Stimulated activated CD4-positive, alpha-beta T cell treated with anti-CD3 and anti-CD28 coated beads, Interleukin-15, amount 100 ng/mL, for 48 hours (primary cell): ENCODE measurements at places on chromosomes 2 and 18.

DNA sequence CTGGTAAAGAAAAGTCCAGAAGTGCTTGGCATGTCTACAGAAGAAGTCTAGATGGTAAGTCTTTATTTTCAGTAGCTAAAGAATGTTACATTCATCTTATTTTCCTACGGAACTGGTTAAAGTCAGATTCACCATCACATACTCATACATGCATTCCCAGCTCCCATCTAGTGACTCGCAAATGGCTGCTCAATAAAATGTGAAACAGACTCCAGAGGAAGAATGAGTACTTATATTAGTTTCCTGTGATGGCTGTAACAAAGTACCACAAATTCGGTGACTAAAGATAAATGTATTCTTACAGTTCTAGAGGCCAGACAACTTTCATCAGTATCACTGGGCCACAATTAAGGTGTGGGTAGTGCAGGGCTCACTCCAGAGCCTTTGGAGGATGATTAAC is 797.2 kb downstream of the SATB2 start:
- no peak for DNase-seq

GRCh38 chr2:206562375-206562774 is 79.9 kb upstream of the FAM237A start:
- DNase-seq: no peak

- DNase-seq: no peak
These were observed 69.8 kb upstream of the RASGRP3 start for GRCh38 chr2:33406622-33407021.

GRCh38 chr18:13932285-13933025 is 17.1 kb upstream of the MC2R start:
- DNase-seq: no peak

- no peak for DNase-seq
These were observed 27.8 kb downstream of the SLC14A1 start for GRCh38 chr18:45751766-45752165.

GRCh38 chr2:222025881-222026271 is 272.9 kb downstream of the PAX3 start:
- no peak for DNase-seq

- no peak for DNase-seq
These were observed 140.4 kb upstream of the RNF152 start for GRCh38 chr18:62033207-62033606.

DNA sequence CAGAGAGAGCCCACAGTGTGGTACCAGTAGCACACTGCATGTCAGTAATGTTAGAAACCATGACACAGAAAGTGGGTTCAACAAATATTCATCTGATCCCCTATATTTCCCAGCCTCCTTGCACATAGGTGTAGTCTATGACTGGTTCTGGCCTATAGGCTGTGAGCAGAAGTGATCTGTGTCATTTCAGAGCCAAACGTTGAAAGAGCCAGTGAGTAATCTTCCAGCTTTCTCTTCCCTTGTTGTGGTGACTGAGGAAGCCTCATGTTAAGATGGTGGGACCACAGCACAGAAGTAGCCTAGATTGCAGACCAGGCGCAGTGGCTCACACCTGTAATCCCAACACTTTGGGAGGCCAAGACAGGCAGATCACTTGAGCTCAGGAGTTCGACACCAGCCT is 4.1 kb downstream of the TMEM237 start:
- DNase-seq: no peak

DNA sequence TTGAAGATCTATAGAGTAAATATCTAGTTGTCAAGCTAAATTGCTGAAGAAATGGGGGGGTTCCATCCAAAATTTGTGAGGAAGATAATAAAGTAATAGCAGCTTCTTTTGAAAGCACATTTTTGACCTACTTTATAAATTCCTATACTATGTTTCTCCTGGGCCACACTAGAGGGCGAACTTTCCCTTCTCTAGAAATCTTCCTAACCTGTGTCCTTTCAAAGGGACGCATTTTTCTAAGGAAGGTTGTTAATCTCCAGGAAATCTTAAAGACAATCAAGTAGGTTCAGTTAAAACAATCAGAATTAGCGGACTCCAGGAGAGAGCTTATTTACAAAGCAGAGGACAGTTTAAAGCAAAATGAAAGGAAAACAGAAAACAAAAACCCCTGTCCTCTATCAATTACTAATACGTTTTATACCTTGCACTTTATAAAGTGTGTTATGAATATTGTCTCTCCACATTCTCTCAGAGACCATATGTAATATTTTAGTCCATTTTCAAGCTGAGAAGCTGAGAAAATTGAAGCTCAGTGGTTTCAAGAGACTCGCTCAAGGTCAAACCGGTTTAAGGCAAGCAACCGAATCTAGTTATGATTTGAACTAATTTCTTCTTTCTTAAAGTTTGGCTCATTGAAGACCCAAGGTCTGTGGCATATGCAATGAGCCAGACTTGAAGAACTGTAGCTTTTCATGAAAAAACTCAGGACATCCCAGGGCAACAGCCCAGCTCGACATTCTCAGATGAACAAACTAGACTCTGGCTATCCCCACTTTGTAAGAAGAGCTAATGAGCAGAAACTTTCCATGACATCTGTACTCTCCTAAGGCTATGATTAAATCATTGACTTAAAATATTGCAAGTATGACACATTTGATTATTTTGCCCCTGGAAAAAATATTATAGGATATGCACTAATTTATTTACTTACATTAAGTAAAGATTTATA is 273.6 kb downstream of the PAX3 start:
- DNase-seq: no peak

DNA sequence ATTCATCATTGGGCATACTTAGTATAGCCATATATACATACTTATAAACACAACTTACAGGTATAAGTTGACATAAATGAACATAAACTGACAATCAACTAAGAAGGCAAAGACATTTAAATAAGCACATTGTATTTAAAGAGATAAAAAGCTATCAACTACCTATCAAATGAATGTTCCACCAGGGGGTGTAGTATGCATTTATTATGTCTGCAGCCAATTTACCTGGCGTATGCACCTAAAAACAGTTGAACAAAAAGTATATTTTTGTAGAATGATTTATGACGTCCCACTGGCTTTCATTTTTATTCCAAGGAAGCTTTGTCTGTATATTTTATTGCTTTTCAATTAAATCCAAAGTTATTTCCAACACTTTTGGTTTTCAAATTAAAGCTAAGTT is 323.5 kb downstream of the AFF3 start:
- DNase-seq: no peak

GRCh38 chr2:235191978-235192377 is 240.2 kb downstream of the SH3BP4 start:
- DNase-seq: no peak

GRCh38 chr18:8367217-8367988 is 241.8 kb upstream of the RAB12 start:
- DNase-seq: peak; percentile 7

DNA sequence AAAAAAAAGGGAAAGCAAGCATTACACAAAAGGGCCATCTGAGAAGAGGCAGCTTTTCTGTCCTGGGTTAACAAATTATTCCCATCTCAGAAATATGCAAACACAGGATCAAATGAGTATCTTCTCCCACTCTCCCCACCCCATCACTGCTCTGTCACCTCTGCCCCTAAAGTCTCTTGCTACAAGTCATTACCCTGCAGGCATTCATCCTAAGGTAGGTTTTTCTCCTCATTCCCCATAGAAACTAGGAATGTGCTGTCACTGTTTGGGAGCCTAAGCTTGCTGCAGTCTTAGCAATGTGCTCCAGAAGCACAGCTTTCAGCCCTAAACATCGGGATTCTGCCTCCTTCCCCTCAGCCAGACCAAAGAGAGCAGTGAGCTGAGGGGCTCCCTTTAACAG is 3.6 kb downstream of the LRRTM1 start:
- DNase-seq: no peak

DNA sequence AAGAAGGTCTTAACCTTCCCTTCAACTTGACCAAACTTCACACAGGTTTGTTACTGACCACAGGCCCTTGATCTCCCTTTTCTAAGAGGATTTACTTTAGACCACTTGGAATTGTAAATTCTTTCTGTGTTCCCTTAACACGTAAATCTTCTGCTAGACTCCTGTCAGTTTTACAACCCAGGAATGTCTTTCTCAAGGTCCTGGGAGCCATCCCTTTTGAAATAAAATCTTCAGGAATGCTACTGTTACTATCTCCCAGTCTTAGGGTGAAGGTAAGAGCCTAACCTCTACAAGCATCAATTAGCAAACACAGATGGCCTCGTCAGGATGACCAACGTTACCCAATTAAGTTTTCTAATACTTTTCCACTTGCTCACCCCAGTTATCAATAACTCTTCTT is 182.7 kb downstream of the NRXN1 start:
- DNase-seq: no peak

DNA sequence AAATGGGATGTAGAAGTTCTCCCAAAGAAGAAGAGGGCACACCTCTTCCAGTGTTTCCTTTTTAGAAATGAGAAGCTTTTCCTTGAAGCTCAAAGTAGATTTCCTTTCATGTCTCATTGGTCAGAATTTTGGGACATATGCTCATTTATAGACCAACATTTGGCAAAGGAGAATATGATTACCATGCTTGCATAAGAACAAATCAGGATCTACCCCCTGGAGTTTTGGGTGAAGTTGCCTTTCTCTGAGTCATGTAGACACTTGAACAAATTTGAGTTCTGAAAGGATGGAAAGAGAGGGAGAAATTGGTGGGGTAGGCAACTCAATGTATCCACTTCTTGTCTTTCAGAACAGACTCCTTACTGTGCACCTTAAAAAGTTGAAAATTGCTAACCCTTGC is 409.0 kb downstream of the SLC4A3 start:
- no peak for DNase-seq

DNA sequence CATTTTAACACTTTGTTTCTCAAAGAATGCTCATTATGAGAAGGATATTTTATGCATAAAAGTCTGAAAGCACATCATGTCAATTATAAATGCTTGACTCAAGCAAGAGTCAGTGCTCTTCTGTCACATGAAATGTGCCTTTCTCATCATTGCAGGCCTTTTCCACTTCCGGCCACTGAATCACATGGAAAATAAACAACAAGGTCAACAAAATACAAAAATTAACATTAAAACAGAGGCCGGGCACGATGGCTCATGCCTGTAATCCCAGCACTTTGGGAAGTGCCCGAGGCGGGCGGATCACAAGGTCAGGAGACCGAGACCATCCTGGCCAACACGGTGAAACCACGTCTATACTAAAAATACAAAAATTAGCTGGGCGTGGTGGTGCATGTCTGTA is 480.6 kb downstream of the SPAG16 start:
- DNase-seq: no peak

DNA sequence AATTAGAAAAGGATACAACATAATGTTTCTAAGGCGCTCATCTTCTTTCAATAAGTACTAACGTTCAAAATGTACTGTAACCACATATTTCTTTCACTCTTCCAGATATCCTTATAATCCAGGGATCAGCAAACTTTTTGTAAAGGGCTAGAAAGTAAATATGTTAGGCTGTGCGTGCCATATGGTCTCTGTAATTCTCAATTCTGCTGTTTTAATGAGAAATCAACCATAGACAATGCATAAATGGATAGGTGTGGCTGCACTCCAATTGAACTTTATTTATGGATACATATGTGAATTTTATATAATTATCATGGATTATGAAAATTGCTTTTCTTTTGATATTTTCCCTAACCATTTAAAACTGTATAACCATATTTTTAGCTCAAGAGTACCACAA is 459.4 kb downstream of the EPHA4 start:
- no peak for DNase-seq

DNA sequence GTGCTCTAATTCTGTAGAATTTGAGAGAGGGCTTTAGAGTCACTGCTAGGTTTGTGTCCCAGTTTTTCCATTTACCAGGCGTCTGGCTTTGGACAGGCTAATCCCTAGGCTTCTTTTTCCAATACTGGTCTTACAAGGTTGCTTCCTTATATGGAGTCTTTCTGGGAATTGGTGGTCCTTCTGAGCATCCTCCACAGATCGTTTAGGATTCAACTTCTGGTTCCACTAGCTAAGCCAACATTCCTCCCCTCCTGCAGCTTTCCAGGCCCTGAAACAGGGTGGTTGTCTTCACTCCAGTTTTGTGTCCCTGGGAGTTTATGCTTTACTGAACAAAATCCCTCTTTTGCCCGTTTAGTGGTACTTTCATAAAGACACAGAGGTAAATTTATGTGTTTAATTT is 170.6 kb downstream of the CERS6 start:
- DNase-seq: no peak

DNA sequence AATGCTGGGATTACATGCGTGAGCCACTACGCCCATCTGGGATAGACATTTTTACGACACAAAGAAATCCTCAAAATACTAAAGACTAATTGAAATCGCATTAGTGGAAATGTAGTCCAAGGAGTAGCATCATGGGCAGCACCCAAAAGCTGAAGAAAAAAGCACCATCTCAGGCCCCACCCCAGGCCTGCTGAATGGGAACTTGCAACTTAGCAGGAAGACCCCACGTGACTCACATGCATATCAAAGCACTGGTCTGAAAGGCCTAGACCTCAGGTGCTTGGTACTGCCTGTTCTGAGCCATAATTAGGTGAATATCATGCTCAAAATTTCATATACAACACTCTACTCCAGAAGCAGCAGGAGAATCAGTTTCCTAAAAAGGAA is 28.9 kb downstream of the SPRED2 start:
- no peak for DNase-seq

DNA sequence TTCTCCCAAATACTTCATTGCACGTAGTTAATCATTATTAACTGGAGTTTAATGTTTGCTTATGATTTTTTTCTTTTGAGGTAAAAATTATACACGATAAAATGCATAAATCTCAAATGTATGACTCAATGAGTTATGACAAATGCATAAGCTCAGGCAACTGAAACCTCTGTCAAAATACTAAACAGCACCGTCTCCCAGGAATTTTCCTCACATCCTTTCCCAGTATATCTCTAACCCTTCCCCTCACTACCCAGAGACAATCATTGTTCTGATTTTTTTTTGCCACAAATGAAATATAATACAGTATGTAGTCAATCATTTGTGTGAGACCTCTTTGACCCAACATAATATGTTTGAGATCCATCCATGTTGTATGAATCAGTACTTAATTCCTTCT is 606.5 kb downstream of the CPS1 start:
- no peak for DNase-seq

DNA sequence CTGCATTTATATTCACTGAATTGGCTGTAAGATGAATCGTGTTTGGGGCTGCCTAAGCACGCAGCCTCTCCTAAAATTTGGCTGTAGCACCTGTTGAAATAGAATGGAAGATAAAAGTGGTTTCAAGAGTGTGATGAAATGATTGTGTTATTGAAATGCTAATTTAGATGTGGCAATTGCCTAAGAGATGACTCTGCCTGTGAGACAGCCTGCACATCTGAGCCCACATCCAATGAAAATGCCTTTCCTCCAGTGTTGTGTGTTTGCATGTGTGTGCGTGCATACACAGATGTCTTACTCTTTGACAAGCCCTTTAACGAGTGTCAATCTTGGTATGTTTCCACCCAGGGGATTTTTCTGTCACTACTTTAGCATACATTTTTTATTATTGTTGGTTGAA is 346.9 kb downstream of the MEIS1 start:
- no peak for DNase-seq

DNA sequence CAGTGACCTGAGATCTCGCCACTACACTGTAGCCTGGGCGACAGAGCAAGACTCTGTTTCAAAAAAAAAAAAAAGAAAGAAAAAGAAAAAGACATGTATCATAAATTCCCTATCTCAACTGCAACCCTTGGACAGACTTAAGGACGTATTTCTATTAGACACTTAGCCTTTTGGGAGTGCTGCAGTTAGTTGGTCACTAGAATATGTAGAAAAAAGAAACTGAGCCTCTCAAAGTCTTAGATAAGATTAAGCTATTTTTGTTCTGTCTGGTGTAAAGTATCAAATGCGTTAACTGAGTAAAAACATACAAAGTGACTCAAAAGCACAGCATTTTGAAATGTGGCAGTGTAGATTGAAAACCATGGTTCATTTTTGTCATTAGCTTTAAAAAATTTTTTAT is 7.3 kb downstream of the NBEAL1 start:
- DNase-seq: no peak
